ENCODE measurements at places on chromosomes 1 and 21.

DNA sequence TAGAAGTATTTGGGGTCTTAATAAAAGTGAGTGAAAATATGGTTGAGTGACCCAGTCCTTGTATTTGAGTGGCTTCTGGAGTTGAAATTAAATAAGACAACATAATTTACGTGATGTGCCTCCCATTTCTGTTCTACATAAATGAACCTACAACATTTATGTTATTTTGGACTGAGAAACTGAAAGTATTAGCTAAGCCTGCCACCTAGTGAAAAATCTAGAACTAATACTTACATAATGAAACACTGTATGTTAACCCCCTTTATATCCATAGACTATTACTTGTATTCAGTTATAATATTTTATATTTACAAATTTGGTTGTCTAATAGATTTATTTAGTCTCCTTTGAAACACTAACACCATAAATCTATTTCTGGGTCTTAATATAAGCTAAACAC lies 298.9 kb downstream of the KCNT2 start:
- DNase-seq = peak; percentile 70

GRCh38 chr1:198633675-198634121 lies 5.1 kb upstream of the PTPRC start:
- no peak for DNase-seq

- DNase-seq = no peak
Measured at GRCh38 chr1:171231326-171231725, 17.0 kb upstream of the FMO1 start.

- peak; percentile 92 for DNase-seq
Measured at GRCh38 chr1:201480231-201481003, 11.4 kb upstream of the PHLDA3 start.

DNA sequence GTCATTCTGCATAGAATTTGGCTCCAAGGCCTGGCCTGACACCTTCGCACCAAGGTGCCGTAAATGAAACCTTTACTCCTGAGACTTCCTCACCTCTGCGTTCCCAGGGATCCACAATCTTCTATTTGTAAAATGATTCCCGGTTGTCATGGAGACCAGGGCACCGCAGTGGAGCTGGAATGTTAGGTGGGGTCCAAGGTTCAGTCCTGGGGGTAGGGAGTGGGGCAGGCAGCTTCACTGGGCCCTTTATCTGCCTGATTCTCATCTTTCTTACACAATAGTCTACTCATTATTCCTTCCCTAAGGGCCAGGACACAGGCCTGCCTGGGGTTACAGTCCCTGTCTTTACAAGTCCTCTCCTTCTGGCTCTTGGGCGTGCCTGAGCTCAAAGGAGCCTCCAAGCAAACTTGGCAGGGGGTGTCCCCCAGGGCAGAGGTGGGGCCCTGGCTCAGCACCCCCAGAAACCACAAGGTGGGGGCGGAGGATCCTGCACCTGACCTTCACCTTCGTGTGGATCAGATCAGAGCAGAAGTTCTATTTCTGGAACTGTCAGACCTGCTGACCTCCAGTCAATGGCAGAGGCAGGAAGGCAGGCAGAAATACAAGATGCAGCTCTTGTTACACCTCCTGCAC lies 51.1 kb downstream of the RIPK4 start:
- DNase-seq = peak; percentile 31

DNA sequence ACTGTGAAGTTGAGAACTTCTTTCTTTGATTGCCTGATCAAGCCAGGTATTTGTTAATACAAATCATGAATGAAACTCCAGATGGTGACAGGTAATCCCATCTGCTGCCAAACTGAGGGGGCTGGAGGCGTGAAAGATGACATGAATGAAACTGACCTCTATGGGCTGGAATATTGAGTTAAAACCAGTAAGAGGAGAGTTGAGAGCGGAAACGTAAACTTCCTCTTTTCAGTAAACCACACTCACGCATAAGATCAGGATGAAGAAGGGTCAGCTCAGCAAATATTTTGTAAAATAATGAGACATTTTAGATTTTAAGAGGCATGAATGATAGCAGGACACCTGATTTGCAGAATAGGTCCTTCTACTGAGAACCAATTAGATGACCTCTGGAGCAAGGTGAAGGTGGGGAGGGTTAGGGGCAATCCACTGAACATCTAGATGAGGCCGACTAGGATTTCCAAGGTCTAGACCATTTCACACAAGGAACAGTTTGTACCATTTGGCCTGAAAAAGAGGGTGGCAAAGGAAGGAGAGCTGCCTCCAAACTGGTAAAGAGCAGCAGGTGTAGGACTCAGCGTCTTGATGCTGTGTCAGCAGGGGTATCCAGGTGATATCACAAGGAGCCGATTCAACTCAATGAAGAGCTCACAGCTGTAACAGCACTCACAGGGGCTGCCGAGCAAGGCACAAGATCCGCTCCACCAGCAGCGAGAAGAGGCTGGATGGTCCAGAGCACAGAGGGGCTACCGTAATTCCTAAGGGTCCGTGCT lies 132.6 kb downstream of the NTPCR start:
- peak; percentile 6 for DNase-seq

DNA sequence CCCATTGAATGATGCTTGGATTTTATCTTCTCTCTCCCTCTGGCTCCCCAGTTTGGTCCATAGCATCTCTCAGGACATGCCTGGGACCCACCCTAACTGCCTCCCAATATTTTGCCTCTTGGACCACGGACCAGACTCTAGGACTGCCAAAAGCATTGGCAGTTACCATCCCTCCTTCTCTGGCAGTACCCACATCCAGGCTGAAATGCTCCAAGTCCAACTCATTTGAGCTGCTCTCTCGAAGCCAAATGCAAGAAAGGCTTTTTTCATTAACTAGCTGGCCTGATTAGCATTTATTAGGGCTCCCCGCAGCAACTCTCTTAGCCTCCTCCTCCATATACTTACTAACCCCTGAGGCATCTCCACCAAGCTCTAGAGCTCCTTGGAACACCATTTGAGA lies 140.0 kb upstream of the GRIK3 start:
- DNase-seq = no peak

DNA sequence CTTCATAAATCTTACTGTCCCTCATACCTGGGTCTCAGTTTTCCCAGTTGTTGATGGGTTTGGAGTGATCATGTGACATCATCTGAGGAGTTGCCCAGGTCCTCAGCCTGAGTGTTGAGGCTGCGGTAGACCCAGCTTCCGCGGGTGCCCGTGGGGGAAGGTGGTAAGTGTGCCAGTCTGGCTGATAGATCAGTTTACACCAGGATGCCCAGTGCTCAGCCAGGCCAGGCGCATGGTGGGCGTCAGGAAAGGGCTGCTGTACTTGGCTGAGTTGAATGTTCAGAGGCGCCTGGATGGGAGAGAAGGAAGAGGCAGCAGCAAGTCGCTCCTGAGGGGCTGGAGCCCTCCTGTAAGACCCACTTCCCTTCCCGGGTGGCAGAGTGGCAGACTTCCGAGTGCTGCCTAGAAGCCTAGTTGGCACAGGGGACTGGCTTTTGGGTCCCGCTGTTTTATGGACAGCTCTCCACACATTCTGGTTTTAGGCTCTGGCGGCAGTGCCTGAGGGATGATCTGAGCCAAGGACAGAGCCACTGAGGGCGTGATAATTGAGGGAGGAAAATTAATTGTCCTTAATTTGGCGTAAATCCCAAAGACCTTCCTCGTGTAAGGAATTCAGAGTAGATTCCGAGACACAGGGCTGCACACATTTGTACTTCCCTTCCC lies 35.8 kb downstream of the PTPRF start:
- DNase-seq = peak; percentile 43

GRCh38 chr1:89725011-89725370 lies 92.1 kb downstream of the LRRC8C start:
- DNase-seq = no peak

GRCh38 chr1:95558791-95559190 lies 324.8 kb downstream of the RWDD3 start:
- no peak for DNase-seq

DNA sequence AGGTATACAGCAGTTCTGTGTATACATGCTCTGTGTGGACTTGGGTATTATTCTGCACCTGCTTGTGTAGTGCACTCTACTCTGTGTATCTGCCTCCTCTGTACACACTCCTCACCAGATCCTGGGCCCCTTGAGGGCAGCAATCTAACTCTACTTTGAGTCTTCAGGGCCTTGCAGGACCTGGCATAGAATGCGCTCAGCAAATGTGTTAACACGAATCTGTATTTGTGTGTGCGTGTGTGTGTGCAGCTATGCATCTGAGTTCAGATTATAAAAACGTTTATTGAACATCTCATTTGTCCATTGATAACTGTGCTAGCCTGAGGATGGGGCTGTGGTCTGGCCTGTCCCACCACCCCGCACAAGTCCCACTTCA lies 3.9 kb upstream of the MEF2D start:
- DNase-seq = peak; percentile 61

DNA sequence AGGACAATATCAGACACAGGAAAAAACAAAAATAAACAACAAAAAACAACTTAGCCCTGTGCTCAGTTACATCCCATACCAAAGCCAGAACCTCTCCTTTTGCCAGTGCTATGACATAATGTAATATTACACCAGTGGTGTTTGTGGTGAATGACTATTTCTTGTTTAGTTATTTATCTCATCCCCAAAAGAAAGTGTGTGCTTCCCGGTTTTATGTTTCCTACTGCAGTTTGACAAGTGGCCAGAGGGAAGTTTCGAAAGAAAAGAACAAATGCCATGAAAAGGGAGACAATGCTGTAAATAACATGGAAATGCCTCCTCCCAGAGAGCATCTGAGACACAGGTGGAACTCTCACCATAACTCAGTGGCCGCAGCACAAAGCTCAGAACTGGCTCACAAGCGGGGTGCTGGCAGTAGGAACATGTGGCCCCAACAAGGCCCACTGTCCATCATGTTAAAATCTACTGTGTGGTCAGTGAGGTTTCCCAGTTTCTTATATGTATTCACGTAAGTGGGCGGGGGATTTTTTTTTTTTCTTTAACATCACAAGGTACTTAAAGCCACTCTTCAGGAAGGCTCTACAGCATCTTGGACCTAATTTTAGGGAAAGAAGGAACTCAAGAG lies 158.2 kb downstream of the BARHL2 start:
- DNase-seq = no peak

GRCh38 chr1:6091823-6092109 lies 46.1 kb downstream of the KCNAB2 start:
- DNase-seq = no peak

DNA sequence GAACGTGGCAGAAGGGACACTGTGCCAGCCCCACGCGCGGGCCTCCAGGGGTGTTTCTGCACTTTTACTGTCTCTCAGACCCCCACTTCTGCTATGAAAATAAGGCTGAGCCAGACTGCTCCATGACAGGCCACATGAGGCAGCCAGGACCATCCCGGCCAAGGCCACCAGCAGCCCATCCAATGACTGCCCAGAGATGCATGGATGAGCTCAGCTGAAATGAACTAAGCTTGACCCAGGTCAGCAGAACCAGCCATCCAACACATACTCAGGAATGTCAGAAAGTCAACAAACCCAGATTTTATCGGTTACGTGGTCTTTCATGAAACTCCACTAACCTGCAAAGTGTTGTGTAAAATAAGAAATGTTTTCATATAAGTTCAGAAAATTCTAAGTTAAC lies 51.2 kb downstream of the CCDC185 start:
- no peak for DNase-seq

Data from NCI-H69 (cell line).